Activated T-helper 2 cell treated with anti-CD3 and anti-CD28 coated beads, Interferon-gamma antibody, Interleukin-2, Interleukin-4, amounts not matched to agents 10 μg/mL and 5 μg/mL and 100 μg/mL, durations not matched to agents 14 hours and 24 hours and 36 hours (primary cell): ENCODE measurements at places on chromosomes 11 and 22.

DNA sequence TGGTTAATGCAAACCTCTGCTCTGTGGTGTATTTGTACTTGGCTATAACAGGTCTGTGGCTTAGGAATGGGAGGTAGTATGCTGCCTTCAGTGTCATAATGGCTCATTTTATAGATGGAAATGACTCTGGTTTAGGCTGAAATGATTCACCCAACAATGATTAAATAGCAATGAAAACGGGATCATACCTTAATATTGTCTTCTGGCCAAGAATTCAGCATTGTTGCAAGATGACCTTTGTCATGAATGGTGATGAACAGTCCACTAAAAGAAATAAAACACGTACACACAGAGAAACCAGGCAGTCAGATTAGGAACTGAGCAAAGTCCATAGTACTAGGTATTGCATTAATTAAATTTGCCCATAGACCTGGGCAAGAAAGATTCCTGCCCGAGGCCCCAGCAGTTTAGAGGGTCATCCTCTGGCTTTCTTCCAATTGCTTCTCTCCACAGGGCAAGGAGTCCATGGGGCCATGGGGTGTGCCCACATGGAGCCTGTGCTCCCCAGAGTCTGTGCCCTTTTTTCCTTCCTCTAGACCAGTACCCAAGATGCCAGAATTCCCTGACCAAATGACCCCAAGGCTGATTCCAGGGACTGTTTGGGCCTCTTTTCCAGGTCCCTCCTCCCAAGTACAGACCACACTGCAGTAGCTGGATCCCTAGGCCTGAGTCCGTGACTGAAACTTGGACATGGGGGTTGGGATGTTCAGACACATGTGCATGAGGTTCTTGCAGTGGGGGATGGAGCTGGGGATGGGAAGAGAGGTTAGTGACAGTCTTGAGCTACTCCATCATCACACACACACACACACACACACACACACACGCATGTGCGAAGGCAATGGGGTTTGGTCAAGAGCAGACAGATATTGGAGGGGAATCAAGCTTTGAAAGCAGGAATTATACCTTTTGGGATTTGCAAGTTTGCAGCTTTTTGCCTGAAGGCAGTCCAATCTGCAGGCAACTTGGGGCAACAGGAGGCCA lies 134.2 kb downstream of the CCDC81 start:
- no peak for DNase-seq

DNA sequence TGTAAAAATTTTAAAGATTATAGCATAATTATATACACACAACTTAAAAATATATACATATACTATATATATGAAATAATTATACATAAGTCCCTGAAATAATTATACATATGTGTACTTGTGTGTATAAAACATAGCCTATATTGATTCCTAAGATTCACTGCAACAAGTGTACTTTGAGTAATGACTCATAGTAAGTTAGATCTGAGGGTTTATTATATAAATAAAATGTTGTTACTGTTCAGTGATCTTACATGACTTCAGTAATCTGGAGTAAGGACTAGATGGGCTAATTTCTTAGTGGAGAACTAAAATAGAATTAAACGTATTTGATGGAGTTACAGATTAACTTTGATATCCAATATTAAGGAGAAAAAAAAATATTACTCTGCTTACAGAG lies 350.5 kb downstream of the CNTN5 start:
- DNase-seq = no peak

- no peak for DNase-seq
Measured at GRCh38 chr11:78147807-78148206, 8.4 kb upstream of the ALG8 start.

DNA sequence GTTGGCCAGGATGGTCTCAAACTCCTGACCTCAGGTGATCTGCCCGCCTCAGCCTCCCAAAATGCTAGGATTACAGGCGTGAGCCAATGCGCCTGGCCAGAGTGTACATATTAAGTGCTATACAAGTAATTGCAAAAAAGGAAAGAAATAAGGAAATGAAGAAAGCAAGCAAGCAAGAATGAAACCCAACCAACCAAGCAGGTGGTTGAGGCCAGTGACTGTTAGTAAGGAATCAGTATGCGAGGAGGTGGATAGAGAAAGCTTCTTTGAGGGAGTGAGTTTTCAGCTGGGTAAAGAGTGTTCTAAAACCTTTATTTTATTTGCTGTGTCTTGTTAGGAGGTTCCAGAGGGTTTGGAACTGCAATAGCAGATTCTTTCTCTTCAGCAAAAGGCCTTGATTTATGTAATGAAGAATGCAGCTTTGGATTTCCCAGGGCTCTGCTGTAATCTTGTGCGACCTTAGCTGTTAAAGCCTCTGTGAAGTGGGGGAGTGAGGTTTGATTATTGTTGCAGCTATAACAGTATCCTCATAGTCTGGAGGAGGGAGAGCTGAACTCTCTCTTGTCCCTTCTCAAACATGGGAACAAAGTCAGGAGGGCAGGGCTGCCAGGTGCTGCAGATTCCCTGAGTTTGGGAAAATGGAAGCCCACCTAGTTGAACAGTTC lies 5.7 kb downstream of the AMPD3 start:
- DNase-seq = no peak

DNA sequence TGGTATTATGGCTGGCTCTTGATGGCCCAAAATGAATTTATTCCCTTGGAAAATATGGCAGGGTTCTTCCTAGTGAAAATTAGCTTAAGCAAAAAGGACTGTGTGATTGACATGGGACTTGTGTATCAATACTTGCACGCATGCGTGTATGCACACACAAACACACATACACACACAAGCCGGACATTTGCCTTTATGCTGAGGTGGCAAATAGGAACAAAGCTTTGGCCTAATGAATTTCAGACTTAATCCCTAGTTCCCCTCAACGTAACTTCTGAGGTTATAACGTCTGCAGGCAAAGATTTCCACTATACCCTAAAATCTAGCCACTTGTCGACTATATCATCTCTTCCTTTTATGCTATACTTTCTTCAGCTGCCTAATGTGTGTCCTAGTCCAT lies 2.9 kb upstream of the OR52I2 start:
- DNase-seq = no peak

DNA sequence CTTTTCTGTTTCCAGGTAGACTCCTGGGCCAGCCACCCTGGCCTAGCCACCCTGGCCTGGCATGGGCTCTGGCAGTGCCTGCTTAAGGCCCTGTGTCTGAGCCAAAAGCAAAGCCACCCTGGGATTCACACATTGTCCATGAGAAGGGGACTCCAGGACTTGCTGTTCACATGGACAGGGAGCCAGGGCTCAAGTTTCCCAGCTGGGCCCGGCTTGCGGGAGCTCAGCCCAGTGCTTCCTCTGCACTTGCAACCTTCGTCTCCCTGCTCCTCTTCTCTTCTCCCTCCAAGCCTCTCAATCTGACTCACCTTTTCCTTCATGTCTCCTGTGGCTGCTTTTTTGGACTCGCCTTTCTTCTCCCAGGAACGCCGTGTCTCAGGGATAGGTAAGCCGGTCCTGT lies 130.3 kb downstream of the MICAL2 start:
- no peak for DNase-seq
